Germinal center (tissue), 1 donor: ENCODE measurements at places on chromosomes 4 and X.
A peak's percentile ranks its signal among the peaks of the same experiment; 100 is the strongest.

DNA sequence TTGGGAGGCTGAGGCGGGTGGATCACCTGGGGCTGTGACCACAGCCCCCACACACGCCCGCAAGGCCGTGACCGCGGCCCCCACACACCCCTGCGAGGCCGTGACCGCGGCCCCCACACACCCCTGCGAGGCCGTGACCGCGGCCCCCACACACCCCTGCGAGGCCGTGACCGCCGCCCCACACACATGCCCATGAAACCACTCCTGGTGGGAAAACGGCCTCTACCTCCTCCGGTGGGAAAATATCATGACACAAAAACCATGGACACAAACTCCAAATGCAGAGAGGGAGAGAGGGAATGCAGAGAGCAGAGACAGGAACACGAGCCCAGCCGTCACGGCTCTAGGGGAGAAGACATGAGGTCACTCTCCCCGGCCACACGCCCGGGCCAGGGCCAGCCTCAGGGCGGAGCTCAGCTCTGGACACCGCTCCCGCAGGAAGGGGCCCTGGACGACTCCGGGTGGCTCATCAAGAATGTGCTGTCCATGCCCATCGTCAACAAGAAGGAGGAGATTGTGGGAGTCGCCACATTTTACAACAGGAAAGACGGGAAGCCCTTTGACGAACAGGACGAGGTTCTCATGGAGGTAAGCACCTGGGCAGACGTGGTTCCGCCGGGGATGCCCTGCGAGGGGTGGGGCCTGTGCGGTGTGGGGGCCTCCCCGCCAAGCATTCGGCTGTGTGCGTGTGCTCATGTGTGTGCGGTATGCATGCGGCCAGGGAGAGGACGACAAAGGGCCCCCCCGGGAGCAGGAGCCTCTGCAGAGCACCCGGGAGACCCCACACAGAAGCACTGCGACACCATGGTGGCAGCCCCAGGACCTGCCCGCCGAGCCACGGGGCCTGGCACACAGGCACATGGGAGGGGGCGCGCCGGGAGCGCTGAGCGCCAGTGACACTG is 17.4 kb downstream of the ATP5ME start:
- DNase-seq = no peak

DNA sequence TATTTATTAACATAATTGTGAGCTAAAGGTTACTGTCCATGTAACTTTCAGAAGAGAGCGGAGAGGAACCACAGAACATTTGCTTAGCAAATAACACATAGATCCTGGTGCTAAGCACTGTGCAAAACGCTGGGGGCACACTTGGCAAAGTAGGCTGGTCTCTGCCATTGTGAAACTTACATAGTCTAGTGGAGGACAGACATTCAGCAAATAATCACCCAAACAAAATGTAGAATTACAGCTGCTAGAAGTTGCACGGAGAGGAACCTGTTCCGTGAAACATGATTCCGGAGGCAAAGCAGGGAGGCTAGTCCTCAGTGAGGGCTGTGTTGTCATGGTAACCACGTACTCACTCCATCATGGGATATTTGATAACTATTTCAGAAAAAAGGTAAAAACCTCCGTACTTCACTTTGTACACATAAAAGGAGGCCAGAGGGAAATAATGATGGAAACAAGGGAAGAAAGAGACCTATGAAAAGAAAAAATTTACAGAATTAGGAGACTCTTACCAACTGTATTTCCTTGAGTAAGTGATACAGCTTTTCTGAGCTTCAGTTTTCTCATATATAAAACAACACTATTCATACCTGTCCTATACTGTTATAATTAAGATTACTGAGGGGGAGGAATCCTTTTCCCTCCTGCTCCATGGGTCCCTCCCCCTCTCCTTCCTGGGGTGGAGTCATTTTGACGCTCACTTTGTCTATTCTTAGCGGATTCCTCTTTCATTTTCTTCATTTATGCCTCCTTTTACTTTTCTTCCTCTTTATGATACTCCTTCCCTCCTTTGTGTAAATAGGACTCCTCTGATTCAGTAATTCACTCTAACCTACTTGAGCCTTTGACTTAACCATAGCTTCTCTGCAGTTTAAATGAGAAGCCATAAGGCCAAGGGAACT is 825 bp upstream of the RASGEF1B start:
- DNase-seq = peak; percentile 82

GRCh38 chr4:84578540-84579402 is 4.2 kb upstream of the CDS1 start:
- DNase-seq = no peak

DNA sequence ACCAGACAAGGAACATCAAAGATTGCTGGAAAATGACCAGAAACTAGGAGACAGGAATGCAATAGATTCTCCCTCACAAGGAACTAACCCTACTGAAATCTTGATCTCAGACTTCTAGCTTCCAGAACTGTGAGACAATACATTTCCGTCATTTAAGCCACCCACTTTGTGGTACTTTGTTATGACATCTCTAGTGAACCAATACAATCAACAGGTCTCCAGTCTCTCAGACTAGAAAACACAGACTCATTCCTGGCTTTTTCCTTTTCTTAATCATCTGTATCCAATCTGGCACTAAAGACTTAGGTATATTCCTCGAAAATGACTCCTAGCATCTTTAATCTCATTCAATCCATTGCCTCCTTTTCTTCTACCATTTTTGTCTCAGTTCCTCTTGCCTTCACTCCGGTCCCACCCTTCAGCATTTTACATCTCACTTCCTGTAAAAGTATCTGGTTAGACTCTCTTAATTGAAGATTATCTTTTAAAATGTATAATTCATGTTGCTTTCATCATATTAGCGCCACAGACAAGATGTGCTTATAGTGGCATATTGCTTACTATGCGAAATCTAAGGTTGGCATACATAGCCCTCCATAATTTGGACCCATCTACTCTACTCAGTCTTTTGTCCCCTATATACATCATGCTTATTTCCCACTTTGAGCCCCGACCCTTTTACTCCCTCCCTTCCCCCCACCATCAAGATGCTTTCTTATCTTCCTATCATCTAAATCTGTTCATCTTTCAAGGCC is 250.0 kb downstream of the ENOX2 start:
- no peak for DNase-seq

DNA sequence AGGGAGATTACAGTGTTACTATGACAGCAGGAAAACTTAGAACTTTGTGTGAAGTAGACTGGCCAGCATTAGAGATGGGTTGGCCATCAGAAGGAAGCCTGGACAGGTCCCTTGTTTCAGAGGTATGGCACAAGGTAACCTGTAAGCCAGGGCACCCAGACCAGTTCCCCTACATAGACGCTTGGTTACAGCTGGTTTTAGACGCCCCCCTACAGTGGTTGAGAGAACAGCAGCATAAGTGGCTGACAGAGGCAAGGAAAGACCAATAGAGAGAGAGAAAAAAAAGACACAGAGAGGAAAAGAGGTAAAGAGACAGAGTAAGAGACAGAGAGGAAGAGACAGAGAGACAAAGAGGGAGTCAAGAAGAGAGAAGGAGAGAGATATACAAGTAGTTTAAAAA is 144.5 kb downstream of the GC start:
- DNase-seq = no peak

DNA sequence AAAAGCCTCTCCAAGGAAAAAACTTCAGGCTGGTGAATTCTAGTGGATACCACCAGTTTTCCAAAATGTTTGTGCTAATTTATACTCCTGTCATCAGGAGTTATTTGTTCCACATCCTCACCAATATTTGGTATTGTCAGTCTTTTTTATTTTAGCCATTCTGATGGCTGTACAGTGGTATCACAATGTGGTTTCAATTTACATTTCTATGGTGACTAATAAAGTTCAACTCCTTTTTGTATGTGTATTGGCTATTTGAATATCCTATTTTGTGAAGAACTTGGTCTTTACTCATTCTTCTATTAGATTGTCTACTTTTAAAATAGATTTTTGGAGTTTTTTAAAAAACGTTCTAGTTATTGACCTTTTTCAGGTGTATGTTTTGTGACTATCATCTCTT is 33.0 kb upstream of the FRAS1 start:
- no peak for DNase-seq

DNA sequence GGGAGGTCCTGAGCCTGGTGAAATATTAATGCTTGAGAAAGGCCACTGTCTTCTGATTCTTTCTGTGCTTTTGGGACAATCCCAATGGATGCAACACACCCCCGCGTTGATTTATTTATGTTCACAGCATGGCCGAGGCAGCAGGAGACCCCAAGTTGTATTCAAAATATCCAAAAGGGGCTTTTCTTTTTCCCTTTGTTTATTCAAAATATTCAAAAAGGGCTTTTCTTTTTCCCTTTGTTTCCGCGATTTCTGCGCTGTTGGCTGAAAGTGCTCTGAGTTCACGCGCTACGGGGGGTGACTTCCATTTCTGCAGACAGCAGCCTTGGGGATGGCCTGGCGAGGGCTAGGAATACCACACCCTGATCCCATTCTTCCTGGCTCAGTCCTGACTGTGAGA is 59.5 kb upstream of the PPP2R3B start:
- no peak for DNase-seq
